Caudate nucleus (tissue), 63 donors: ENCODE measurements at places on chromosomes 5 and 9.

DNA sequence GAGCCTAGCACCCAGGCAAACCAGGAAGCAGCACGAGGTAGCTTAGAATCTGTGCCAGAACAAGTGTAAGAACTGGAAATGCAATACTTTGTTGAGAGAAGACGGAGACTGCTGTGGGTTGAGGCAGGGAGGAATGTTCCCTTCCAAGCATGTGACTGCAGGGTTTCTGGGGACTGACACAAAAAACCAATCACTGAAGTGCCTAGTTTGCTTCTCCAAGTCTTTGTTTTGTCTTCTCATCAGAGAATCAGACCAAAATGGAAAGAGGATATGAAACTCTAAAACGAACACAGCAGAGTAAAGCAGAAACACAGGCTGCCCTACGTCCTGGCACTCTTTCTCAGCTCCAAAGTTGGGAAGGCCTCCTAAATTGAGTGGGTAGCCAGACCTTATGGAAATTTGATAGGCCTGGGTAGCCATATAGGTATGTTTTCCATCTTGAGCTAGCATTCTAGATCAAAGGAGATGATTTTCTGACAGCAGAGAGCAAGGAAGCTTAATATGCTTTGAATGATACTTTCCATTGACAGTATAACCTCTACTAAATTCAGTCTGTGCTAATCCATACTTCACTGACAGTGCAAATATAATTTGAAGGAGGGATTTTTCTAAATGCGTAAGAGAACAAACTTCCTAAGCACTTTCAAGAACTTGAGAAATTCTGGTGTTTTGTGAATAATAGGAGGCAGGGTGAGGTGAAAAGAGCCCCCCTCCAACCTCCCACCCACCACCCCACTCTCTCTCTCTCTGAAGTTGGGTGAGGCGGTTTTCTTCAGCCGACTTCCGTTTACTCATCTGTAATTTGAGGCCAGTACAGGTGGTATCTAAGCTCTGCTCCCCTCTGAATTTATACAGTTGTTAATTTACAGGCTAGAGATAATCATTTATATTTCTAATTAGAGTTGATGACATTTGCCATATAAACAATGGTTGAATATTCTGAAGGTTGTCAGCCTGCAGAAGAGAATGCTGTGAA is 5.5 kb downstream of the ADRB2 start:
- DNase-seq = peak; percentile 34

- no peak for DNase-seq
These were observed 12.1 kb downstream of the ZBTB34 start for GRCh38 chr9:126872516-126872915.

GRCh38 chr9:136283291-136284235 is 20.3 kb downstream of the CCDC187 start:
- peak; percentile 16 for DNase-seq

GRCh38 chr5:160485364-160485969 is 63.8 kb downstream of the PTTG1 start:
- no peak for DNase-seq

DNA sequence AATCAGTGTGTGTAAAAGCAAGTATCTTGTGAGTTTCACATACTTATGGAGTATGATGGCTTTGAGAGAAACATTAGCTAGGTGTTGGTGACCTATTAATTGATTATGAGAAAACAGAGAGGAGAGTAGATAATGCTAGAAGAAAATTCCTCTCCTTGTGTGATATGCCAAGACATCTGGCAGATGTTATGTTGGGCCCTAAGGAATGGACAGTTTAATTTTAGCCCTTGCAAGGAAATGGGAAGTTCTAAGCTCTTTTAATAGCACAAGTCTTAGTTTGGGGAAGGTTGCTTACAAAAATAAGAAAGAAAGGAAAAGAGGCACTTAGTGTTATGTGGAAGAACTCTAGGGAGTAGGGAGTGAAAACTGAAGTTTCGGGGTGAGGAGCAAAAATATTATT is 5.1 kb downstream of the ZNF462 start:
- DNase-seq = no peak

- DNase-seq = no peak
These were observed 39.4 kb upstream of the RPL26L1 start for GRCh38 chr5:172919525-172920446.

DNA sequence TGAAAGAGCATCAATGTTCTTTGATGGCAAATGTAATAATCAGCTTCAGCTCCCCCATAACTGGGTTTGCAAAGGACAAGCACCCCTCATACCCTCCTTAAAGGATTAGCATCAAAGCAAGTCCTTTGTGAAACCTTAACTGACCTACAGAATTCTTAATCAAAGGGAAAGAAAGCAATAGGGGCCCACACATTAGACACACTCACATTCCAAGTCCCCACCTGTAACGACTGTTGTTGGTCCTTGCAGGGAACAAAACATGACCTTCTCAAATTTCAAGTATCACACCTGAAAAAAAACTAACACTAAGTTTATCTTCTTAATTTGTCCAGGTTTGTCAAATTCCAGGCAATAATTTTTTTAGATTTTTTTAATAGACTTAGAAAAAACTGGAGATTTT is 32.6 kb downstream of the TTC39B start:
- DNase-seq = no peak

GRCh38 chr5:170971-171800 is 20.1 kb upstream of the LRRC14B start:
- DNase-seq = no peak

GRCh38 chr5:145975001-145975360 is 38.6 kb downstream of the SH3RF2 start:
- no peak for DNase-seq

DNA sequence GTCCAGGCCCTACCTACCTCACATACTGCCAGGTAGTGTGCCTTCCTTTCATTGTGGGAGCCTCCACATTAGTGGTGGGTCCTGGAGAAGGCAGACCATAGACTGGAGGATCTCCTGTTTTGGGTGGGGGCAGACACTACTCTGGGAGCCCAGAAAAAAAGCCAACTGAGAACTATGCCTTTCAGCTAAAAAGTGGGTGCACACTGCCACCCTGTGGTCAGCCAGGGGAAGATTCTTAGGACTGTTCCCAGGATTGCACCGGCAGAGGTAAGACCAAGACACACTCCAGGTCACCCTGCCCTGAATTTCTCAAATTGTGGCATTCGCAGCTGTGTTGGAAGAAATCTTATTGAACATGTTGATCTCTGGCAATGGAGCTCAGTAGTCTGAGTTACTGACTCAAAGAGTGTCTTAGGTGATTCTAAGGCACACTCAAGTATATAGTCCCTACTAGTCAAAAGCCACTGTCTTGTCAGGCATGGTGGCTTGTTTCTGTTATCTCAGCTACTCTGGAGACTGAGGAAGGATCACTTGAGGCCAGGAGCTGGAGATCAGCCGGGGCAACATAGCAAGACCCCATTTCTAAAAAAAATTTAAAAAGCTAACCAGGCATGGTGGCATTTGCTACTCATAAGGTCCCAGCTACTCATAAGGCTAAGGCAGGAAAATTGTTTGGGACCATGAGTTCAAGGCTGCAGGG is 3.6 kb downstream of the SIGMAR1 start:
- DNase-seq = peak; percentile 65

DNA sequence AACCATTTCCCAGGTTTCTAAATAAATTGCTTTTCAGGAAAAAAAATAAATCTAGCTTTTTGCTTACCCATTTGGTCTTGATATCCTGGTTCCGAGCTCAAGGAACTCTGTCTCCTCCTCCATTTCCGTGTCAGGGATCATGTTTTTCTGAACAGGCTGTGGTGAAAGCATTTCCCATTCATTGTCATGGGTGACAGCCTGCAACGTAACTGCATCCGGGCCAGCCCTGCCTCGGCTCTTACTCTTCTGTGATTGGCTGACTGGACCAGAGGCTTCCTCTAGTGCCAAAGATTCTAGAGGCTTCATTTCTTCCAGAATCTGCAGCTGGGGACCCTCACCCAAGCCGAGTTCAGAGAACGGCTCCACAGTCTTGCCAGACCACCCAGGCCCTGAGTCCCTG is 61.0 kb upstream of the PCA3 start:
- DNase-seq = no peak

GRCh38 chr5:73300337-73301207 is 127.6 kb downstream of the TMEM174 start:
- no peak for DNase-seq

DNA sequence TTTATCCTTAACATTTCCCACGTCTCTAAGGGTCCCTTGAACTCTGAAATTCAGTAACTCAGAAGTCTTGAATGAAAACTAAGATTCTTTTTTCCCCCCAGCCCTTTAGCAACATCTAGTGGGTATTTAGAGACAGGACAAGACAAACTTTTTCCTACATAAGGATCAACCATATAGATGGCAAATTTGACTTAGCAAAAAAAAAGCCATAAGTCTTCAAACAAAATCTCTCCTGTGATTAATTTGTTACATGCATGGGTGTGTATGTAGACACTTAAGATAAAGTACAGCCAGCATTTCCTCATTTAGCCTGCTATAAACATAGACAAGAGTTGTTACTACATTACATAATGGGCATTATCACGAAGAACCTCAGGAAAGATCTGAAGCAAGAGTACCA is 29.1 kb upstream of the ANKRD31 start:
- no peak for DNase-seq

DNA sequence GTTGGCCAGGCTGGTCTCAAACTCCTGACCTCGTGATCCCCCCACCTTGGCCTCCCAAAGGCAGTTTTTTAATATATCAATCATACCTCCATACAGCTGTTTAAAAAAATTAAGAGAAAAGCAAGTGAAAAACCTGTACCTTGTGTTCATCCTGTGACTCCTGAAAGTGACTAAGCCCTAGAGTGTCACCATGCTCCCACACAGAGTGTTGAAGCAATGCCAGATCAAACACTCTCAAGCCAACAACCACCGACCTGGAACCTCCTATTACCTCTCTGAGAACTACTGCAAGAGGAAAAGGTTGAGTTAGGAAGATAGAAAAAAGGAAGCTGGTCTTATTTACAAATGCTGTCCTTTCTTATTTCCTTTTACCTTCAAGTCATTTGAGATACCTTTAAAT is 123.5 kb downstream of the RASEF start:
- no peak for DNase-seq

DNA sequence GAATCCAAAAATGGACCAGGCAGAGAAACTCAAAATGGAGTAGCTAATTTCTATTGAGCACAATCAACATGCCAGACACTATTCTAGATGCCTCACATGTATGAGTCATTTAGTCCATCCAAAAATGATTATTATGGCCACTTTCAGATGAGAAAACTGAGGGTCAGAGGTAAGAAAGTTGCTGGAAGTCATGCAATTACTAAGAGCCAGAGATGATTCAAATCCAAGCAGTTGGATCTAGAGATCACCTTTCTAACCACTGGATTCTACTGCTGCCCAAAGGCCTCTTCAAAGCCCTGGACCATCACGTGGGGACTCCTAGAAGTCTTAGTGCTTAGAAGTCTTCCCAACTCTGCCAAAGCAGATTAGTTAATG is 51.8 kb upstream of the HMHB1 start:
- DNase-seq = no peak

GRCh38 chr5:179153921-179154345 is 93.8 kb downstream of the ZNF354C start:
- DNase-seq = no peak

GRCh38 chr5:14486996-14487896 is 94.3 kb upstream of the OTULINL start:
- no peak for DNase-seq

- DNase-seq = no peak
These were observed 525.0 kb downstream of the ISL1 start for GRCh38 chr5:51908215-51908614.

DNA sequence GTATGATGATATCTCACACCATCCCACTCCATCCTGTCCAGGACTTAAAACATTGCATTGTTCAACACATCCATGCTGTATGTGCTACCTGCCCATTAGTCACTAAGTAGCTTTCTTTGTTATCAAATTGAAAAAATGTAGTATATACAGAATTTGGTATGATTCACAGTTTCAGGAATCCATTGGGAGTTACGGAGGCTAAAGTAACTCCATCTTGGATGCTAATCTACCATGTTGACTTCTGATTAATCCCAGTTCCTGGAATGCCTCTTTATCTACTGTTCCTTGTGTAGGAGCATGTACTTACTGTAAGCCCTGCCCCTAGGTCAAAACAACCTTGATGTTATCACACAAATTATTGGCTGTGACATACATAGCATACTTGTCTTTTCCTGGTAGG is 38.9 kb upstream of the FOXB2 start:
- DNase-seq = no peak

DNA sequence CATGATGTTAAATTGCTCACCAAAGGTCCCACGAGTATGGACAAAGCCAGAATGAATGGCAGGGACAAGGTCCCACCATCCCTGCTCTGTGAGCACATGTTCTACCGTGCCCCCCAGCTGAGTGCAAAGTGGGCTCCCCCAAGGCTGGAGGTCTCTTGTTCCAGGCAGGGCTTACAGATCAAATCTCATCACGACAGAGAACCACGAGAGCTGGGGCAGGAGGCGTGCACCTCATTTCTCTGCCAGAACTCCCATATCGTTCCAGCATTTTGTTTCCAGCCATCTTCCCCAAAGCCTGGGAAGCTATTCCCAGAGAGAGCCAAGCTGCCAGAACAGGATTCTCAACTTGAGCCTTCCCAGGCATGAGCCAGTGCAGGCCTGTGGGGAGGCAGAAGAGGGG is 108.5 kb downstream of the ZNF354C start:
- no peak for DNase-seq

DNA sequence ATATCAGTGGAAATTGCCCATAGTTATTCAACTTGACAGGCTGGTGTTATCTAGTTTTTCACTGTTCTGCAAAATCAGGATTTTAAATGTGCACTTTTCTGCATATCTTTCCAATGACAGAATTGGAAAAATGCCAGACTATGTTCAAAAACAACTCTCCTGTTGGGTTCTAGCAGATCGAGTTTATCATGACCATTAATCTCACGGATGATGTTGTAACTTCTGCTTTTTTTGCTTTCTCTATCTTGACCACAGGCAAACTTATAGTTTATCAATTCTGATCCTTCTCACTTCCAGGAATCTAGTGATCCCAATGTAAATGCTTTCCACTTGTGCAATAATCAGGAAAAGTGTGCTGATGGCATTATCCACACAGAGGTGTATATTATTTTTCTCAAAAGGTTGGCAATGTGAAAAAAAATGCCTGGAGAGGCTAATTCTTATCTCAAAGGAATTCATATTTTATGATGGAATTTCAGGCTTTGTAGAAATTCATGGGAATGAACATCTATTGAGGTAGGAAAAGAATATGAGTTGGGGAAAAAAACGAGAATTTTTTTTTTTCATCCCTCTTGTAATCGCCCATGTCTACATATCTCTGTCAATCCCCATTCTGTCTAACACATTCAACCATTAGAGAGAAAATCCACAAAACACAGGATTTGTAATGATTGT is 73.6 kb upstream of the DAB2 start:
- DNase-seq = no peak

GRCh38 chr9:133002147-133003070 is 23.9 kb downstream of the GFI1B start:
- DNase-seq = no peak

- DNase-seq = no peak
These were observed 161.6 kb upstream of the PANK3 start for GRCh38 chr5:168740811-168741213.
